ENCODE measurements at places on chromosomes 4 and X. TPM values are rescaled to one million over a fixed set of nuclear protein-coding genes. Genes with fewer than 3 reads are reported as not detected.

MSANTD1 gene
- 15.7 TPM for total RNA-seq

CCNG2 gene
- 58.6 TPM for total RNA-seq

GAGE10 gene
- not detected for total RNA-seq

NALF2 gene
- total RNA-seq = 5.1 TPM

GPRASP1 gene
- total RNA-seq = 65.3 TPM

SPANXB1 gene
- not detected for total RNA-seq

FAM236C gene
- not detected for total RNA-seq

SGCB gene
- total RNA-seq = 82.6 TPM

TLR8 gene
- 1.2 TPM for total RNA-seq

RAB9B gene
- 46.6 TPM for total RNA-seq

OTC gene
- 0.23 TPM for total RNA-seq

GABRB1 gene
- 120 TPM for total RNA-seq

CABS1 gene
- not detected for total RNA-seq

CRMP1 gene
- 489 TPM for total RNA-seq

NUP62CL gene
- 4.4 TPM for total RNA-seq

SYNPO2 gene
- total RNA-seq = 8.1 TPM

AR gene
- 1.8 TPM for total RNA-seq

CCNB3 gene
- 0.92 TPM for total RNA-seq

SH3D19 gene
- 19.4 TPM for total RNA-seq

FAT1 gene
- 132 TPM for total RNA-seq

ARHGAP6 gene
- 4.4 TPM for total RNA-seq

GUCY1A1 gene
- total RNA-seq = 264 TPM

SULT1B1 gene
- 0.69 TPM for total RNA-seq

TKTL1 gene
- 0.69 TPM for total RNA-seq

CDKL5 gene
- total RNA-seq = 38.5 TPM

PF4V1 gene
- 1.6 TPM for total RNA-seq

PDZD4 gene
- 125 TPM for total RNA-seq

COL4A5 gene
- total RNA-seq = 20.5 TPM

ASB5 gene
- 0.46 TPM for total RNA-seq

PYURF gene
- 78.2 TPM for total RNA-seq

ANK2 gene
- total RNA-seq = 684 TPM

All from diencephalon (tissue), 1 donor.